Left renal pelvis (tissue), 4 donors: ENCODE measurements at places on chromosomes 7 and 10.

DNA sequence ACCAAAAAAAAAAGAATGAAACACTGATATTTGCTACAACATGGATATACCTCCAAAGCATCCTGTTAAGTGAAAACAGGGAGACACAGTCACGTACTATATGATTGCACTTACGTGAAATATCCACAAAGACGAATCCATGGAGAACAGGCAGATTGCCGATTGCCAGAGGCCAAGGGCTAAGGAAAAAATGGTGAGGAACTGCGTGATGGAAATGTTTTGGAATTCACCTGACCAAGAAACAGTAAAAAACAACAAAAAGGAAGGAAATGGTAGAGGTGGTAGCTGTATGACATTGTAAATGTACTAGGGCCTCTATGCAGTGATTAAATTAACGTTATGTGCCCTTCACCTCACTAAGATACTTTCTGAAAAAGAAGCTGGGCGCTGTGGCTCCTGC is 44.1 kb upstream of the GTF2IRD1 start:
- DNase-seq: no peak

DNA sequence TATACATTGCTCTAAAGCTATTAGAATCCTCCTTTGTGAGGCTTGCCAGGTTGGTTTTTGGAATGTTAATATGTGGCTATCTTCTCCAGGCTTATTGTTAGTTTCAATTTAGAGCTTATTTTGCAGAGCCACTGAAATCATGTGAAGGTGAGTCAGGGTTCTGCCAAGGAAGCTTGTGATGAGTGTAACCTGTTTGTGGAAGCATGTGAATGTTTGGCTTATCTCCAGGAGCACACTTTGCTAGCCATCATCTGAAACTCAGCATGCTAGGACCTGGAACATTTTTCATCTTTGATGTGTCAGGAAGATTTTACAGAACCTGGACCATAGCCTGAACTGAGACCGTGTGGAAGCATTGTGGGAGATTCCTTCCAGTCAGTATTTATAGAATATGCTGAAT is 197.3 kb downstream of the PPP1R9A start:
- DNase-seq: no peak

DNA sequence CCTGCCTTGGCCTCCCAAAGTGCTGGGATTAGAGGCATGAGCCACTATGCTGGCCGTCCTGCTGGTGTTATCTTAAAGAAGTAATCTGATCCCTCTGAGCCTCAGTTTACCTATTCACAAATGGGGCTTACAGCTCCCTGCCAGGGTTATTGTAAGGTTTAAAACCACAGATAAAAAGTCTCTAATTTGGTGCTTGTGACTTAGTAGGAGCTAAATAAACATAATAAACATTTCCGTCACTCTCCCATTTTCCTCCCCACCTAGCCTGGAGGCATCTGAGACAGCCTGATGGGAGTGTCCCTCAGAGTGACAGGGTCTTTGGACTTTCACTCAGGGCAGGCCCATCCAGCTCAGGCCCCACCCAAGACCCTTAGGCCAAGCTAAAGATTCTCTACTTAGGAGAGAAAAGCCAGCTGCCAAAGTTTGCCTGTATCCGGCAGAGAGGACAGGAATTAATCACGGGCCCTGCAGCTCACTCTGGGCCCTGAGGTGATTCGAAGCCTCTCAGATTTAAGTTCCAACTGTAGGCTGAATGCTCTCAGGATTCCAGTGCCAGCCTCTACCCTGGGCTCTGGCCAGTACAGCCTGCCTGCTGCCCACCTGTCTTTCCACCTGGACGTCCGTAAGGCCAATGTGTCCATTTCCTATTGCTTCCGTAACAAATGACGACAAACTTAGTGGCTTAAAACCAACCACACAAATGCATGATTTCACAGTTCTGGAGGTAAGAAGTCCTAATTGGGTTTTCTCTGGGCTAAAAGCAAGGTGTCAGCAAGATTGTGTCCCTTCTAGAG is 21.8 kb upstream of the DUSP5 start:
- DNase-seq: no peak

GRCh38 chr7:24980534-24981170 is 674 bp upstream of the OSBPL3 start:
- DNase-seq: no peak

DNA sequence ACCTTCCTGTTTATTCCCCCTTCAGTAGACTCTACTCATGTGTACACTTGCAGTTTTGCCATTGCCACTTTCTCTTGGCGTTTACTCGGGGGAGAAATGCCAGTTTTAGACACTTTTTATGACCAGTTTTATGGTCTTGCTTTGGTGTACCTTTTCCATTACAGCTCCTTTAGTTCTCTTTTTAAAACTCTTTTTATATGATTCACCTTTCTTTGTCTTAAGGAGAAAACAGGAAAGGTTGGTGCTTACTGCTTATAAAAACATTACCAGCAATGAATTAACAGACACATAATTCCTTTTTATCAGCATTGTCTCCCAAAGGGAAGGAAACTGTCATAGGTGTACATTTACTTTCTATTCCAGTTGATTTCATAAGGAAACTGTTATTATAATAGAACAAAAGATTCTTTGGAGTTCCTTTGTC is 11.9 kb downstream of the TSPAN13 start:
- no peak for DNase-seq

- no peak for DNase-seq
Observed at GRCh38 chr7:158530800-158531609, 56.6 kb downstream of the PTPRN2 start.

DNA sequence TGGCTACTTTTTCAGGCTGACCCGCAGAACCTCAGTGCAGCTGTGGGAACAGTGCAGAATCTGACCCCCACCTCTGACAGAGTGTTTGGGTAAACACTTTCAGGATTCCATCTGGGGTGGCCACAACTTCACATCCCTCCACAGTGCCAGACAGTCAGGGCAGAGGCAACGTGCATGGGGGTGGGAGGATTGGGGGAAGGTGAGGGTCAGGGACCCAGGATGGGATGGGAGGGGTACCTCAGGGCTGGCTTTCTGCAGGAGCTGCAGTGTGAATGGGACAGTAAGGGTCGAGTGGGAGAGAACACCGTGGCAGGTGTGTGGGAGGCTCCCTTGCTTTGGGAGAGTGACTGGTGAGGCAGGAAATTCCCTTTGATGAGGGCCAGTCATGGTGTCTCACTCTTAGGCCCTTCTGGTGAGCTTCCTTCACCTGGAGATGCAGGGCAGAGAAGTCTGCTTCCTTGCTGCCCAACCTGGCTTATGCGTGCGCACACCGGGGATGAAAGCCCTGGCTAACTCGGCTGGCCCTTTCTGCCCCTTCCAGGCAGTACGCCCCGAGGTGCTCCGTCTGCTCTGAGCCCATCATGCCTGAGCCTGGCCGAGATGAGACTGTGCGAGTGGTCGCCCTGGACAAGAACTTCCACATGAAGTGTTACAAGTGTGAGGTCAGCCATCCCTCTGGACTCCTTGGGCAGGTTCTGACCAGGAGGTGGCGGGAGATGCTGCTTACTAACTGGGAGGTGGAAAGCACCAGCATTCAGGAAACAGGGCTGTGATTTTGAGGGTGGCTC is 8.4 kb downstream of the ZYX start:
- no peak for DNase-seq

DNA sequence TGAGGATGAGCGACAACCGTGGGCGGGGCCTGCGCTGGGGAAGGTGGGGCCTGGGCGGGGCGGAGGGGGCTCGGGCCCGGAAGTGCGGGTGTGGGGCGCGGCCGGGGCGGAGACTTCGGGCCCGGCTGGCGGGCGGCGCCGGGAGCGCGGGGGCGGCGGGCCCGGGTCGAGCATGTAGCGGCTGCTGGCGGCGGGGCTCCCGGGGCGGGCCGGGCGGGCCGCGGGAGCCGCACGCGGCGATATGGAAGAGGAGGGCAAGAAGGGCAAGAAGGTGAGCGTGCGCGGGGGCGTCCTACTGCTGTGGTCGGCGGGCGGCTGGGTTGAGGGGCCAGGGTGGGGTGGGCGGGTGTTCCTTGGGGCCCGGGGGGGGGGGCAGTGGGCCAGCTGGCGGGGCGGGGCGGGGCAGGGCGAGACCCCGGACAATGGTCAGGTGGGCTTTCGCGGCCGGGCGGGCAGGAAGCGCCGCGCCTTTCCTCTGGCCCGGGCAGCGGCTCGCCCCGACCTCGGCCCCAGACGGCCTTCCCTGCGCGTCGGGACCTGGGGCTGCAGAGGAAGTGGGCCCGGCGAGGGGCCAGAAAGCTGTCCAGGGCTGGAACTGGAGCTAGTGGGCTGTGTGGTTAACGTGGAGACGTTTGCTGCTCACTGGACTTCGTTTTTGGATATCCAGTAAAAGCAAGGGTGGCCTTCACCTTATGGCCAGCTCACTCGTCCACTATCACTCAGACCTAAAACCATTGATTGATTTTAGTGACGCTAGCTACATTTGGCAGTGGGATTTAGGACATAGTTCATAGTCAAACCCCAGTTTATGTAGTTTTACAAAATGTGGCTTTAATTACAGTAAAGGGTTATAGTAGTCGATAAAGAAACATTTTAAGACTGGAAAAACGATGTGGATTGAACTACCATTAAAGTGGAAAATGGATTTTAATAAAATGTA is at the start of gene CCM2:
CCM2 (plus strand) TSS at position 109 of the 940 bp plus-strand sequence; CDS start at position 242, 133 bp downstream.
- DNase-seq: no peak

DNA sequence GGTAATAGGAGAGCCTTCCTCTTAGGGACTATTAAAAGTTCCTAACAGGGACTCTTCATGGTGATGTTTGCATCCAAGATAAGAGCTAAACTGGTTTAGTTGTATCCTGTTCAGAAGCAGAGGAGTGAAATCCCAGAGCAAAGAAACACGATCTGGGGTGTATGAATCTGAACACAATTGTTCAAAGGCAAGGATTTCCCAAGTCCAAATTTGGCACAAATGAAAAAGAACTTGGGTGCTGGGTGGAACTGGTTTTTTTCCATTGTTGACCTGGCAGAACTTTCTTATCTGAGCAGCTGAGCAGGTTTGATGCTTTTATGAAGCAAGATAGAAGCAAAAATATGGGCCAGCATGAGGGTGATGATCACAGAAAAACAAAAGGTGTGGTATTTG is 6.0 kb downstream of the AGFG2 start:
- DNase-seq: no peak

DNA sequence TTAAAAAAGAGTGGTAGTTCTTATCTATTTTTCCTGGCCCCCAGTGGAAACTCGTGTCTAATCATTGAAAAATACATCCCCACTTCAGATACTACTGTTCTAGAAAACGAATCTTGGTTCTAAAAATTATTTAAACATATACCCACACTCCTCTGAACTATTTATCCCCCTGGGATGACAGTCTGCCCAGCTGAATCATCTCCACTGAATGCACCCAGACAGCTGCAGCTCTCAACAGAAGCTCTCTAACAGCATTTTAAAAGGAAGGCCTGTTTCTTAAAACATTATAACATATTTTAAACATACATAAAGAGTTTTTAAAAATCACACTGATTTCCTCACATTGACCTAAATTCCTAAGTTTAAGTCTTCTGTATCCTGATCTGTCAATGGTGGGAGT is 544.6 kb upstream of the PHF14 start:
- no peak for DNase-seq

DNA sequence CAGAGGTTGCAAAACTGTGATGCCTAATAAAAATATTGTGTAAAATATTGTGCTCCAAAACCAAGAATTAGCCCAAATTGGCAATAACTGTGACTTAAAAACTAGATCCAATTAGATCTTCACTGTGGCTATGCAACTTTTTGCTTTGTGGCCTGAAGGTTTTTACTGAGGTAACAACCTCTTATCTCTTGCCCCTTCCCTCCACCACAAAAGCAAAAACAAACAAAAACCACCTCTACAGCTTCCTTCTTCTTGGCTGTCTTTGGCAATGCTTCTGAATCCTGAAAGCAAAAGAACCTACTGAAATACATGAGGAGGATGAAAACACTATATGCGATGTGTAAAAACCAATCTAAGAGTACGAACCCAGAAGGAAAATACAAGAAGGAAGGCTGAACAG is 226.7 kb upstream of the MBL2 start:
- no peak for DNase-seq

DNA sequence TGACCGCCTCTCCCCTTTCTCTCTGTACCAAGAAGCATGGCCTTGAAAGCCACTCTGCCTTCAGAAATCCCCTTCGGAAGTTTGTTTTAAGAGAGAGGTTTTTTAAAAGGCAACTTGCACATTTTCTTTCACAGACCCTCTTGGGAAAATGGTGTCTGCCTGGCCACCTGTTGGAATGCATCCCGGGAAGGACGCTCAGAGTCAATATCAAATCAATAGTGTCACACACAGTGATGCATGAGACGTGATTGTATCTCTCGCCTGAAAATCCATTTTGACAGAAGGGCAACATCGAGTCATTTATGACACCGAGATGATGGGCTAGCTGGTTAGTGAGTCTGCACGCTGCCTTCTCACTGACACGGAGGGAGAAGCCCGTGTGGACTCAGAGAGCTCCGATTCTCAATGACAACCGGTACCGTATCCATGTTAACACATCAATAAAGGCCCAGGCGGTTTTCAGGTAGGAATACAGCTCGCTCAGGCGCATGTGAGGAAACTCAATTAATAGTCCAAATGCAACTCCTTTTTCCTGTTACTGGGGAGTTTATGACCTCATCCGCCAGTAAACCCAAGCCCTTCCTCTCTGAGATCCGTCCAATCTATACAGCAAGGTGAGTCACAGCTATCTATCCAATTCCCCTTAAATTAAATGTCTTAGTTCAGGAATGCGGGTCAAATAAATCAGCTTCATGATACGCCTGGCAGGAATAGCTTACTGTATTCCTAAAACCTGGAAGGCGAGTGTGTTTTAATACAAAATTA is 621.5 kb upstream of the MKI67 start:
- no peak for DNase-seq

DNA sequence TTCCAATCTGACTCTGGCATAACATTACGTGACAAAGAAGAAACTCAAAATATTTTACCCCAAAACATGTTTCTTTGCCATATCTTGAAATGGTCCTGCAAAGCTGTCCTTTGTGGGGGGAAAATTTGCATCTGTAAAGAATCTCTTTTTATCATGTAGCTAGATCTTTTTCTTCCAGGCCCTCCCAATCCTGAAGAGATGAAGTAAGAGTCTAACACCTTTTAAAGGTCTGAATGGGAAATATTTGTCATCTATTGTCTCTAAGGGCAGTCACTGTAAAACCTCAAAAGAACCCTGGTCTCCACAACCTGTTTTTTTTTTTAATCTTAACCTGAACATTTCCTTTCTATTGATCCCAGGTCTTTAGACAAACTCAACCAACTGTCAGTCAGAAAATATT is 8.6 kb downstream of the OR2AE1 start:
- DNase-seq: no peak

DNA sequence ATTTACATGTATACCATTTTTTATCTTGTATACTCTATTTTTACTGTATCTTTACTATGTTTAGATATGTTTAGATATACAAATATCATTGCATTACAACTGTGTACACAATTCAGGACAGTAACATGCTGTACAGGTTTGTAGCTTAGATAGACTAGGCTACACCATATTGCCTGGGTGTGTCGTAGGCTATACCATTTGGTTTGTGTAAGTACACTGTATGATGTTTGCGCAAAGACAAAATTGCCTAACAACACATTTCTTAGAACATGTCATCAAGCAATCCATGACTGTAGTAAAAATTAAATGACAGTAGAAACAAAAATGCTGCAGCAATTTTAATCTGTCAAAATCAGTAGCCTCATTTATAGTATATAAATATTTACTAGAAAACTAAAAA is 812.2 kb downstream of the GRM8 start:
- no peak for DNase-seq

- DNase-seq: no peak
Observed at GRCh38 chr10:32357056-32357735, 10.2 kb upstream of the EPC1 start.

- DNase-seq: no peak
Observed at GRCh38 chr10:79936625-79937615, 12.0 kb downstream of the SFTPD start.

- no peak for DNase-seq
Observed at GRCh38 chr10:91603931-91604331, 28.9 kb downstream of the PPP1R3C start.
